ENCODE measurements at places on chromosomes 13 and 19.

GRCh38 chr19:10699650-10700335 is 1.4 kb upstream of the QTRT1 start:
- DNase-seq, result peak; percentile 15

GRCh38 chr19:49875857-49876421 is 1.2 kb downstream of the AKT1S1 start:
- no peak for DNase-seq

DNA sequence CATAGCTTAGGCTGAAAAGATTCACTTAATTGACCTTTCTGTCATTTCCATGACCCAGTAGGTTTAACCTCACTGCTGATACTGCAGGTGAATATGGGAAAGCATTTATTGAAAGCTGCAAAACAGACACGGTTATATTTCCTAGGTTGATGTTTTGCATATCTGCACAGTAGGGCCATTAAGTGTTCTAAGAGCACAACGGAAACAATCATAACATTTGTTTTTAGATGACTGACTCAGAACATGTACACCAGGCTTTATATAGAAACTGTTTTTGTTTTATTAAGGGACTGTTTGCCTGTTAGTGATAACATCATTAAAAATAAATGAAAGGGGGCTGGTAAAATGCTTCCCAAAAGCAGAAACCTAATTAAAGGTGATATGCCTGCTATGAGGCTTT is 367.8 kb downstream of the DACH1 start:
- DNase-seq, result no peak

DNA sequence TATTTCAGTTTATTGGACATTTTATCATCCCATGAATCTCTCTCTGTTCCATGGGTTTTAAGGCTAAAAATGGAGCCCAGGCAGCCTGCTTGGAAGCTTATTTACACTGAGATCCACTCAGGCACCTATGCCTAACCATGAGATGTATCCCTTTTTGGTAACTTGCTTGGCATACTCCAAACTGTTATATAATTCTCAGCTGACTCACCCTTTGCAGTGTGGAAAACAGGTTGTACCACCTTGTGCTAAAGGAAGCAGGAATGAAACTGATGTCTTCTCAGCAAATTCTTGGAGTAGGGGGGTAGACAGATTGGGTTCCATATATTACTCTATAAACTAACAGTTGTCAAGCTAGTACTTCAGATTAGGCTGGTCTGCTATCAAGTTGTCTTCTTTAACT is 483.6 kb downstream of the KLF5 start:
- DNase-seq, result no peak

DNA sequence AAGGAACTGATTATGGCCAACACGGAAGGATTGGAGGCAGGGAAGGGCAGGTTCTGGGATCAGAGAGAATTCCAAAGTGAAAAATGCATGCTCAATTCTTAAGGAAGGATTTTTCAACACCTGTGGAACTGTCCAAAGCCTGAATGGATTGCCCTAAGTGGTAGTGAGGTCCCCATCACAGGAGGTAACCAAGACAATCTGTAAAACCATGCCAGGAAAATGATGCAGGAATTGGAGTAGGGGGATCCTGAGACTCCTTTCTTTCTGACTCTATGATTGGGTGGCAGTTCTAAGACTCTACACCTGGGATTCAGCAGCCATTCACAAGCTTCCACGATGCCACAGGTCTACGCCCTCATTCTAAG is 56.5 kb upstream of the ZNRF4 start:
- no peak for DNase-seq

DNA sequence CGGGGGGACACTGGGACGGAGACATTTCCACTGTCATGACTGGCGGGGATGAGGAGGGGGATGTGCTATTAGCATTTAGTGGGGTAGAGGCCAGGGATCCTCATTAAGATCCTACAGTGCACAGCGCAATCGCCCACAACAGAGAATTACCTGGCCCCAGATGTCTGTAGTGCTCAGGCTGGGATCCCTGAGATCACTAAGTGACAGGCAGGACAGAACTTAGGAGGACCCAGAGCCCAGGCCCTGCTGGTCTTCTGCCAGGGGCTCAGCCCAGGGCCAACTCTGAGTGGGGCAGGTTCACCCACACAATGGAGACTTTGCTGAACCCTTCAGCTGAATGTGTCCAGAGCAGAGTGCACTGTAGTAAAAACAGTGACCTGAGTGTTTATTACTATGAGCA is 4.6 kb downstream of the RANBP3 start:
- no peak for DNase-seq

GRCh38 chr13:109790942-109791605 is 4.7 kb upstream of the IRS2 start:
- DNase-seq, result peak; percentile 96

GRCh38 chr19:4423416-4424126 is 21.1 kb downstream of the CHAF1A start:
- DNase-seq, result no peak

Data from SHP77 treated with DMSO at 0.1 percent for 48 hours (cell line).